ENCODE measurements at places on chromosomes 13 and 19.

- DNase-seq = peak; percentile 53
Measured at GRCh38 chr13:36131931-36132297, 732 bp upstream of the DCLK1 start.

DNA sequence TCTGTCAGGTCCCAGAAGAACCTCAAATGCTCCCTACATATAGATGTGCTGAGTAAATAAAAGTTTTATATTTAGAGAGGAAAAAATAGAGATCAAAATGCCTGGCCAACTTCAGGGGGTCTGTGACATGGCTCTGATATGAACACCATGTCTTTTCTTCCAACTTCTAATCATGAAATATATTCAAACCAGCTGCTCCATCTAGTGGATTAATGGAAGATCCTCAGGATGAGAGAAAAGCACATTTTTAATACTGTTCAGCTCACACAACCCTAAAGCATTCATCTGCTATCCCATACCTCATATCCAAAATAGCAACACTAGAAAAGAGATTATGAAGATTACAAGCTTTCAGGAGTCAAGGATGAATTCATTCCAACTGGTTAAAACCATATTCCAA lies 56.0 kb upstream of the DOCK9 start:
- peak; percentile 64 for DNase-seq

GRCh38 chr13:98189841-98190505 lies 12.9 kb upstream of the RNF113B start:
- DNase-seq = peak; percentile 39

- no peak for DNase-seq
Measured at GRCh38 chr19:7779631-7780486, 16.8 kb downstream of the CLEC4M start.

DNA sequence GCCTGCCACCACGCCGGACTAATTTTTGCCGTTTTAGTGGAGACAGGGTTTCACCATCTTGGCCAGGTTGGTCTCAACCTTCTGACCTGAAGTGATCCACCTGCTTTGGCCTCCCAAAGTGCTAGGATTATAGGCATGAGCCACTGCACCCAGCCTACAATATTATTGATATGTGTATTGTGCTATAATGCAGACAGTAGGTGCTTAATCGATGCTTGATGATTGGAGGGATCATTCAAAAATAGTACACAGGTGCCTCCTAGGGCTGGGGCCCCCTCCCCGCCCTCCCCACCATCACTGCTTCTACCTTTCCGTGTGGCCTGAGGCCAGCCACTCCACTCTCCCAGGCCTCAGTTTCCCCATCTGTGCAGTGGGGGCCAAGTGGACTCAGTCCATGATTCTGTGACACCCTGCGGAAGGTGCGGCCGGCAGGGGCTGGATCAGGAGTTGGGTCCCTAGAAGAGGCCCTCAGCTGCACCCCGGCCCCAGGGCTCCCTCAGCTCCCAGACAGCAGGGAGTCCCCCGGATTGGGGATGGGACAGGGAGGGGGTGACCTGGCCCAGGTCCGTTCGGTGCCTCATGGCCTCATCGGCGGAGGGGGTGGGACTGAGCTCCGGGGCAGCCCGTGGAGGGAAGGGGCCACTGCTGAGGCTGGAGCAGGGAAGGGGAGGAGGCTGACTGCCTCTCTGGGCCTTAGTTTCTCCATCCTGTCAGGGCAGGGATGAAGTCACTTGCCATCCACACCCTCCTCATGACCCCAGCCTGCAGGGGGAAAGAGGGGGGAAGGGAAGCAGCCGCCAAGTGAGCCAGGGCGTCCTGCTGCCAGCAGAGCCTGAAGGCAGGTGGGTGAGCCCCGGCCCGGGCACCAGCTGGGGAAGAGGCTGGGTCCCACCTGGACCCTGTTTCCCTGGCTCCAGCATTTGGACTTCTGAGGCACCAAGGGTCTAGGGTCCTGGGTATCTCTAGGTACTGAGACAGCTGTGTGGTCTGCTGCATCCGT lies 1.2 kb downstream of the ADAMTSL5 start:
- DNase-seq = no peak

DNA sequence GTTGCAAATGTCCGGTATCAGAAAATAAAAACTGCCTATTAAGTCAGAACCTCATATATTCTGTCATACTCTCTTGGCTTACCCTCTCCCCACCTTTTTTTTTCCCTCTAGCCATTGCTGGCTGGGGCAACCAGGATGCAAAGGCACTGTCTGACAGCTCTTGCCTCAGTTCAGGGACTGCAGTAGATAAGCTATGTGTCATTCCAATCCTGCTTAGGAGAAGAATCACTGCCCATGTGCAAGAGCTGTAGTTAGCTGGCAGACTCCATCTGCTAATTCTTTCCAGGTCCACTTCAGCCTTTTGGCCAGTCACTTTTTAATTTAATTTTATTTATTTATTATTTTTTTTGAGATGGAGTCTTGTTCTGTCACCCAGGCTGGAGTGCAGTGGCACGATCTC lies 895.6 kb upstream of the SLC10A2 start:
- peak; percentile 8 for DNase-seq

DNA sequence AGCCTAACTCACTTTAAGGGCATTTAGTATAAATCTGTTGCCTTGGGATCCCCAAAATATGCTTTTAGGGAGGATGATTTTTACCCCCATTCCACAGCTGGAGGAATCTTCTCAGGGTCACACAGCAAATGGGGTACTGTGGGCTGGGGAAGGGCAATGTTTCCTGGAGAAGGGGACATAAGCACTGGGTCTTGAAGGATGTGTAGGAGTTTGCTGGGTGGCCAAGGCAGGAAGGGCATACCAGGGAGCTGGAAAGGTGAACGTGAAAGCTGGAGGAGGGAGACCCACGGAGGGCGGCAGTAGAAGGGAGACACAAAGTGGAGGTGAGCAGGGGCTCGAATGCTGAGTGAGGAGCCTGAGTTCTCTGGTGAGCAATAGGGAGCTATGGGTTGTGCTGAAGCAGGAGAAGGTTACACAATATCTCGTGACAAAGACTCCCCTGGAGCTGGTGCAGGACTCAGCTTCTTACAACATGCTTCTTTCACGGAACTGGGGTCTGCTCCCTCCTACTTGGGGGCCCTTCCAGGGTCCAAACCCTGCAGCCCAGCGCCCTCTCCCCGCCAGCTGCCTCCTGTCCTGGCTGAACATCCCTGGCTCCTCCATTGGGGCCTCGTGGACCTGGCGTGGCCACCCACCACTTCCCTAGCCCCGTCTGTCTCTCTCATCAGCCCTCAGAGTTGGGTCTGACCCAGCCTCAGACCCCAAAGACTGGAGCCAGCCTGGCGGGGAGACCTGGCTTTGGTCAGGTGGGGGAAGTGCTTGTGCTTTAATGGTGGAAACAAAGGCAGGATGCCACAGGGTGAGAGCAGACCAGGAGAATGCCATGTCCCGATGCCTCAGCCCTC lies 11.1 kb downstream of the CILP2 start:
- no peak for DNase-seq
